Stimulated activated CD4-positive, alpha-beta T cell treated with anti-CD3 and anti-CD28 coated beads, Interleukin-15, amount 100 ng/mL, for 48 hours (primary cell): ENCODE measurements at places on chromosomes 1 and 21.

GRCh38 chr1:217747156-217747769 lies 116.1 kb downstream of the SPATA17 start:
- no peak for DNase-seq

DNA sequence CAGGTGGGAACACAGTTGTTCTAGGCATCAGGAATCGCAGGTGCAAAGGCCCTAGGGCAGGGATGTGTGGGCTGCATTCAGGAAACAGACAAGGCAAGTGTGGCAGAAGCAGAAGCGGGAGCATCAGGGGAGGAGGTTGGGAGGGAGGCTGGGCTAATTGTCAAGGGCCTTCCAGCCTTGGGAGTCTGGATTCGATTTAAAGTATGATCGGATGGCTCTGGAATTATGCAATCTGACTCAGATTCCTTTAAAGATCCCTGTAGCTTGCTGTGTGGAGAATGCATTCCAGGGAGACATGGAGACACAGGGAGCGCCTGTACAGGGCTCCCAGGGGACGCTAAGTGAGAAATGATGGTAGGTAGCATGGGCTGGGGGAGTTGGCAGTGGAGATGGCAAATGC lies 86.5 kb downstream of the LACTBL1 start:
- no peak for DNase-seq

DNA sequence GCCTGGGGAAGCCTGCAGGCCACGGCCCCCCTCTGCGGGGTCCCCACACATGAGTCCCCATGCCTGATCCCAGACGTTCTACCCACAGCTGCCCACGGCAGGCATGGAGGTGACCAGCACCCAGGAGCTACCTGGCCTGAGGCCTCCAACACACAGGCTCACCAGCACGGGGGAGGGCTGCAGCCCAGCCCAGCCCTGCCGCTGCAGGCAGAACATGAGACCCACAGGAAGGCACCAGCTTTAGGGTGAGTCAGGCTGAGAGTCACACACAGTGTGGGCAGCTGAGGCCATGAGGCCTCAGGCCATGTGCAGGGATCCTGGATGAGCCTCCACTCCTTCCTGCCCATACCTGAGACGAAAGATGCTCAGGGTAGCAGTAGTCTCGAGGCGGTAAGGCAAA lies 121.1 kb downstream of the PSMG1 start:
- DNase-seq, result no peak

DNA sequence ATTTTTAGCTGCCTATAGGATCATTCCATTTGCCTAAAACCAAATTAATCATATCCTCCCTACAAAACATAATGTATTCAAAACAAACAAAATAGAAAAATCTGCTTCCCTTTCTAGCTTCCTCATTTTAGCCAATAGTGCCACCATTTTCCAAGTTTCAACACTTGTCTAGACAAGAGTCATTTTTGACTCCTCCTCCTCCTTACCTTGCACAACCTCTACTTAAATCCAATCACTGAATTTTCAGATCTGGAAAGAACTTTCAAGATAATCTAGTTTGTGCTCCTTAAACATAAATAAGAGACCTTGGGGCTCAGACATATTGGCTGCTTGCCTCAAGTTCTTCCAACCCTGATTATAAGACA lies 7.4 kb downstream of the STX6 start:
- DNase-seq, result no peak

DNA sequence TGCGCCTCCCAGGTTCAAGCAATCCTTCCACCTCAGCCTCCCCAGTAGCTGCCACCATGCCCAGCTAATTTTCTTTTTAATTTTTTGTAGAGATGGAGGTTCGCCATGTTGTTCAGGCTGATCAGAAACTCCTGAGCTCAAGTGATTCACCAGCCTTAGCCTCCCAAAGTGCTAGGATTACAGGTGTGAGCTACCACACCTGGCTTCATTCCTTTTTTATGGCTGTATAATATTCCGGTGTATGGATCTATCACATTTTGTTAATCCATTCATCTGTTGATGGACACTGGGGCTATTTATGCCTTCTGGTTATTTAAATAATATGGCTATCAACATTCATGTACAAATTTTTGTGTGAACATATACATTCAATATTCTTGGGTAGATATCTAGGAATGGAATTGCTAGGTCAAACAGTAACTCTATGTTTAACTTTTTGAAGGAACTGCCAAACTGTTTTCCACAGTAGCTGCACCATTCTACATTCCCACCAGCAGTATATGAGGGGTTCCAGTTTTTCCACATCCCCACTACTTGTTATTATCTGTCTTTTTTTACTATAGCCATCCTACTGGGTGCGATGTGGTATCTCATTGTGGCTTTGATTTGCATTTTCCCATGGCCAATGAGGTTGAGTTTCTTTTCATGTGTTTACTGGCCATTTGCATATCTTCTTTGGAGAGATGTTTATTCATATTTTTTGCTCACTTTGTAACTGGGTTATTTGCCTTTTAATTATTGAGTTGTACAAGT lies 11.0 kb downstream of the SLC27A3 start:
- no peak for DNase-seq

DNA sequence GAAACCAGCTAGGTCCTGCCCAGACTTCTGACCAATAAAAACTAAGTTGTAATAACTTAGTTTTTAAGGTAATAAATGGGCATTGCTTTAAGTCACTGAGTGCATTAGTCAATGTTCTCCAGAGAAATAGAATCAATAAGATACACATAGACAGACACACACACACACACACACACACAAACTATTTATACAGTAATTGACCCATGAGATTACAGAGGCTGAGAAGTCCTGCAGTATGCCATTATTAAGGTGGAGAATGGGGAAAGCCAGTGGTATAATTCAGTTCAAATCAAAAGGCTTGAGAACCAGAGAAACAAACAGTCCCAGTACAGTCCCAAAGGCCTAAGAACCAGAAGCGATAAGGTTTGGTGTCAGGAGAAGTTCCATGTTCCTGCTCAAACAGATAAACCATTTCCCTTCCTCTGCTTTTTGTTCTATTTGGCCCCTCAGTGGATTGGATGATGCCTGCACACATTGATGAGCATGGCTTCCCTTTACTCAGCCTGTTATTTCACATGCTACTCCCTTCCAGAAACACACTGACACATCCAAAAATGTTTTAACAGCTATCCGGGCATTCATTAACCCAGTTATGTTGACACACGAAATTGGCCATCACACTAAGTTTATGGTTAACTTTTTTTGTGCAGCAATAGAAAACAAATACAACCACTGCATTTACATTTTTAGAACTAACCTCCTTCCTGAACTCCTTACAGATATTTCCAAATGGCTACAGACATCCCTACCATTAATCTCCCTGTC lies 828.2 kb upstream of the NCAM2 start:
- DNase-seq, result no peak

- DNase-seq, result no peak
These were observed 3.7 kb upstream of the TMEM61 start for GRCh38 chr1:54976747-54977146.

DNA sequence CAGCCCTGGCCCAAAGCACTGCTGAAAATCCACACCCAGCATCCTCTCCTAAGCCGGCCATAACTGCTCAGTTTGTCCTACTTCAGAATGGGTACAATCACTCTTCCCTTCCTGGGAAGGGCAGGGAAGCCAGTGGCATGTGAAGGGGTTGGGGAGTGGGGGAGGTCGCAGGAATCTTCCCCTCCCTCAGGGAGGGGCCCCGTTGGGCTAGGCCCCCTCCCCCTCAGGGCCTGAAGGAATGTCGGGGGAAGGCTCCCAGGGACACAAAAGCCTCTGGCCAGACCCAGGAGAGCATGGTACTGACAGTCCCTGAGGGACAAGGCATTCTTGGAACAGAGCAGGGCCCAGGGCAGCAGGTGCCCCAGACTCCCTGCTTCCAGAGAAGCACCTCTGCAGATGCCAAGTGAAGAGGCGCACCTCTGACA lies 1.2 kb downstream of the ELOVL1 start:
- DNase-seq, result no peak

GRCh38 chr21:36948686-36949085 lies 17.8 kb downstream of the HLCS start:
- no peak for DNase-seq

- DNase-seq, result no peak
These were observed 227.8 kb downstream of the NRIP1 start for GRCh38 chr21:14836950-14837349.

DNA sequence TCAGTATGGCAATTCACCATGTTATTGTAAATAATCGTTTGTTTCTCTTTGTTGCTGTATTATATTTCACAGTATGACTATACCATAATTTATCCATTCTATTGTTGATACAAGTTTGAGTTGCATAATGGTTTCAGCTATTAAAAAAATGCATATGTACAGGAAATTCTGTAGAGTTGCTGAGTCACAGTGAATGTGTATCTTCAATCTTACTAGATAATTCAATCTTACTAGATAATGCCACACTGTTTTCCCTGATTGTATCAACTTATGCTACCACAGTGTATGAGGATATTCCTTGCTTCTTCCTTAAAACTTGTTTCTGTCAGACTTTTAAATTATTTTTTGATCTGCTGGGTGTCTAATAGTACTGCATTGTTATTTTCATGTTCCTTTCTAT lies 3.5 kb upstream of the COA6 start:
- no peak for DNase-seq

DNA sequence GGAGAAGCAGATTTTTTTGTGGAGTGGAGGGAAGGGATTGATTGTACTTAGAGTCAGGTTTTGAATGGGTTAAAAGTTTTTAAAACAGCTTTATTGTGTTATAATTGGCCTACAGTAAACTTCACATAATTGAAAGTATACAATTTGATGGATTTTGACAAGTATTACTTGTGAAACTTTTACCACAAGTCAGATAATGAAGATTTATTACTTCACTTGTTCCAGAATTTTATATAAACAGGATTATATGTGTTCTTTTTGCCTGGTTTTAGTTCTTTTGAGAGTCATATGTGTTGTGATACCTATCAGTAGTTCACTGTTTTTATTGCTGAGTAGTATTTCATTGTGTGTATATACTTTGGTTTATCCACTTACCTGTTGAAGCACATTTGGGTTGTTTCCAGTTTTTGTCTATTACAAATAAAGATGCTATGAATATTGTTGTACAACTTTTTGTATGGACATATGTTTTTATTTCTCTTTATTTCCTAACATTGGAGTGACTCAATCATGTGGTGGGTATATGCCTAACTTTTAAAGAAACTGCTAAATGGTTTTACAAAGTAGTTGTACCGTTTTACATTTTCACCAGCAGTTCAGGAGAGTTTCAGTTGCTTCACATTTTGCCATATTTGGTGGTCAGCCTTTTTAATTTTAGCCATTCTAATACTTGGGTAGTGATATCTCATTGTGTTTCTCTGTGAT lies 71.0 kb downstream of the DYRK1A start:
- DNase-seq, result no peak
